ENCODE measurements at places on chromosomes 11 and 22.

DNA sequence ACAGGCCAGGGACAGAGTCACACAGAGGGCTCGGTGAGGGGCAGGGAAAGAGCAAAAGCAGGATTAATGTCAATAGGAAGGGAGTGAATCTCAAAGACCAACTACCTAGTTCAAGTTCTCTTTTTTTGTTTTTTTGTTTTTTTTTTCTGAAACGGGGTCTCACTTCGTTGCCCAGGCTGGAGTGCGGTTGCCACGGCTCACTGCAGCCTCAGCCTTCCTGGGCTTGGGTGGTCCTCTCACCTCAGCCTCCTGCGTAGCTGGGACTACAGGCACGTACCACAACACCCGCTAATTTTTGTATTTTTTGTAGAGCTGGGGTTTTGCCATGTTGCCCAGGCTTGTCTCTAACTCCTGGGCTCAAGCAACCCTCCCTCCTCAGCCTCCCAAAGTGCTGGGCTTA lies 9.7 kb upstream of the BCL9L start:
- no peak for DNase-seq

- no peak for DNase-seq
Observed at GRCh38 chr11:23856654-23857053, 640.2 kb upstream of the LUZP2 start.

DNA sequence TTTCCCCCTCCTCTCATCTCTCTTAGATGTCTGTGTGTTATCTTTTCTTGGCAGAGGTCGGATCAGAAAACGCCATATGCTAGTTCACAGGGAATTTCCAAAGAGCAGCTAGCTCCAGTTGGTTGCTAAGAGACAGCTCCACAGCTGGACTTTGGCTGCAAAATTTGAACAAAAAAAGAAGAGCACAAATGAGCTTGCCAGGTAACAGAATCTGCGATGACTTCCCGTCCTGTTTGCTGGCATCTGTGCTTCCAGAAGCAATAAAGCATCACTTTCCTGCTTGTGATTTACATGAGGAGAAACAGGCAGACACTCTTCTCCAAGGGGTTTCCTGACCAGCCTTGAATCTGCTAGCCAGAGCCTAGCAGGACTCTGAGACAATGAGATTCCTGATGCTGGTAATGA lies 596.0 kb upstream of the B3GAT1 start:
- DNase-seq: no peak

DNA sequence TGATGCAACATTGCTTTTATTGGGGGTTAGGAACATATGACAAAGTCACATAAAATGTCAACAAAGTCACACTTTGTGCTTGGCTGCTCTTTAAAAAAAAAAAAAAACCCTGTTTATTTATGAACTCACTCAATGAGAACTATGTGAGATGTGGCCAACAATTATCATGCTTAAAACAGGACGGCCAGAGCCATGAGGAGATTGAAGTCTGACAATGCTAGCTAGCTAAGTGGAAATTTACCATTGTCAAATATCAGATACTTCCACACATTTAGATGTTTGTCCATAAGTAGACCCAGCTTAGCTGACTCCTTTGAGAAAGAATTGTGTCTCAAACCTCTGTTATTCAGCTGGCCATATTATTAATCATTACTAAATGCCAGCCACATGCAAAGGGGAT lies 26.9 kb downstream of the BLID start:
- DNase-seq: no peak

GRCh38 chr11:118265954-118266353 lies 1.9 kb upstream of the MPZL2 start:
- DNase-seq: no peak

- DNase-seq: no peak
Observed at GRCh38 chr11:126870021-126870420, 130.5 kb downstream of the KIRREL3 start.

DNA sequence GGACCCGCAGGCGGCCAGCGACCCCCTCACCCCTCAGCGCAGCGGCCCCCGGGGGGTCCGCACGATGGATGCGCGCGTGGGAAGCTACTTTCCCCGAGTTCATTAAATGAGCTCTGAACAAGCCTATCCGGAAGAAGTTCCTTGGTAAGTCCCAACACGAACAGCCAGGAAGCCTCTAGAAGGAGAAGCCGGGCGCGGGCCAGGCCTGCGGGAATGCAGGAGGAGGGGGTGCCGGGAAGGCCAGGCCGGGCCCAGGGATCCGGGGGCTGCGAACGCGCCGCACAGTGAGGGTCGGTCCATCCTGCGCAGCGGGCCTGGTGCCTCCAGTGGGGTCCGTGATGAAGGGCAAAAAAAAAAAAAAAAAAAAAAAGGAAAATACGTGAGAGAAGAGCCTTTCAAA lies 36.9 kb downstream of the TOLLIP start:
- DNase-seq: no peak

GRCh38 chr22:22348127-22348814 lies 103.7 kb downstream of the VPREB1 start:
- no peak for DNase-seq

GRCh38 chr11:35487532-35488078 lies 37.8 kb downstream of the PAMR1 start:
- DNase-seq: no peak

GRCh38 chr11:113202431-113202830 lies 112.0 kb upstream of the TTC12 start:
- DNase-seq: no peak

DNA sequence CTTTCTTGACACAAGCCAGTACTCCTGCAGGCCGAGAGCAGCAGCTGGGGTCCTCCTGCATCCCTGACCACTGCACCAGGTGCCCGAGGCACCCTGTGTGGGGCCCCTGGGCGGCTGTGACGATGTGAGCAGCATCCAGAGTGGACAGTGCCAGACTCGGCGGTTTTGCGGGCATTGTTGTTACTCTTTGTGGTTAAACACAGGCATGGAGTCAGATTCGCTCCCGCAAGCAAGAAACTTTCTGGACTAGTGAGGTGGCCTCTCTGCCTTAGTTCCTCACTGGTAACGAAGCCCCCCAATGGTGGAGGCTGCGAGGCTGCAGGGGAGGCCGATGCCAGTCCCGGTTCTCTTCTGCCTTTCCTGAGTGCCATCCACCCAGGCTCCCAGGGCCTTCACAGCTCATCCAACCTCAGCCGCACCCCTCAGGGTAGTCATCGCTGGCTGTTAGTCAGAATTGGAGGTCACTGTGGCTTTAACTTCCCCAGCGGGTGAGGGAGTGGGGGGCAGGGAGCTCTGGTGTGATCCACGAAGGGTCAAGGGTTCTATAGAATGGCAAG lies 3.7 kb upstream of the CLDN5 start:
- DNase-seq: no peak

- DNase-seq: no peak
Observed at GRCh38 chr11:22583963-22584492, 41.6 kb downstream of the FANCF start.

DNA sequence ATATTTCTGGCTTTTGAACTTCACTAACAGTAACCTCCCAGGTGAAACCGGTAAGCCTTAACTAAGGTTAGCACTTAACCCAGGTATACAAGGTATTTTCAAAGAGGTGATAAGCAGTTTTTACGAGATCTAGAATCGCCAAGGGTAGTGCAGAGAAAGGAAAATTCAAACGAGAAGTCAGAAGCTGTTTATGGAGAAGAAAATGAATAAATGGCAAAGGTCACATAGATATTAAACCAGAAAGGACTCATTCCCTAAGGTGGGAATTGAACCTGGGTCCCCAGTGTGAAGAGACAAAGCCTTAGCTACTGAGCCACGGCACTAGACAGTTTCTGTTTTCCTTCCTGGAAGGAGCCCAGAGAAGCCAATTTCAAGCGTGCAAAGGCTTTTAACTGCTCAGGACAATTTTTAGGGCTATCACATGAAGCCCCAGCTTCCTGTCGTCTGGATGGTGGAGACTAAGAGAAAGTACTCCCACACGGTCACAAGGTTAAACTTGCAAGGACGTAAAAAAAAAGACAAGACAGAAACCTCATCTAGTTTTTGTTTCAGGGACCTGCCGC lies 5.7 kb upstream of the C1QTNF6 start:
- DNase-seq: no peak

- peak; percentile 42 for DNase-seq
Observed at GRCh38 chr22:27134315-27134701, 476.9 kb downstream of the MIAT start.

- no peak for DNase-seq
Observed at GRCh38 chr11:16911186-16911585, 103.0 kb downstream of the PLEKHA7 start.

GRCh38 chr22:37044634-37045625 lies 6.6 kb upstream of the KCTD17 start:
- DNase-seq: no peak

GRCh38 chr11:79678780-79679452 lies 238.1 kb upstream of the TENM4 start:
- DNase-seq: no peak

DNA sequence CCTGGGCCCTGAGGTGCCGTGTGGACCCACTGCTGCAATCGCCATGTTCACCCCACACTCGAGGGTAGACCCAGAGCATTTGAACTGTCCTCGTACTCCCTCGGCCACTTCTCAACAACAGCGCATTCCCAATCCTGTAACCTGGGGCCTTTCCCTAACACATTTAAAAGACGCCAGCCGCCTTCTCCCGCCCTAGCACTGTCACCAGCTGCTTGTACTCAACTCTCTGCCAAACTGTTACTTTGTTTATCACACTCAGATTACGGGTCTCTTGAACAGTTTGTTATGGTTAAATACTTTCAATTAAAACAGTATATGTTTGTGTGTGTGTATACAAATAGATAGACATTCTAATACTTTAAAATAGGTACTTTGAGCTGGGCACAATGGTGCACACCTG lies 20.7 kb downstream of the CDKN1C start:
- DNase-seq: no peak

DNA sequence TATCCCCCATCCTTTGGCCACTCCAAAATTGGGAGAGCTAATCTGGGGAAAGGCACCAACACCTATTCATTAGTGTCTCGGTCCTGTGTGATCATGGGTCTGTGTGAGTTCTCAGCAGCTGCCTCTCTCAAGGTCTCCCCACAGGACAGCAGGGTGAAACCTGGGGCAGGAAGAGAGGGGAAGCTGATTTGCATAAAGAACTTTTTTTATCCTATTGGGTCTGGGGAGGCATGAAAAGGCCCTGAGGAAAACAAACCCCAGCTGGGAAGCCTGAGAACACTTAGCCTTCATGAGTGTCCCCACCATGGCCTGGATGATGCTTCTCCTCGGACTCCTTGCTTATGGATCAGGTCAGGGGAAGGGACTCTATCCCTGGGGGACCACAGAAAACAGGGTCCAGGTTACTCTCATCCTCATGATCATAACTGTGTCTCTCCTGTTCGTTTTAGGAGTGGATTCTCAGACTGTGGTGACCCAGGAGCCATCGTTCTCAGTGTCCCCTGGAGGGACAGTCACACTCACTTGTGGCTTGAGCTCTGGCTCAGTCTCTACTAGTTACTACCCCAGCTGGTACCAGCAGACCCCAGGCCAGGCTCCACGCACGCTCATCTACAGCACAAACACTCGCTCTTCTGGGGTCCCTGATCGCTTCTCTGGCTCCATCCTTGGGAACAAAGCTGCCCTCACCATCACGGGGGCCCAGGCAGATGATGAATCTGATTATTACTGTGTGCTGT lies 116.0 kb upstream of the TOP3B start:
- DNase-seq: no peak

GRCh38 chr11:11077898-11078297 lies 220.0 kb upstream of the ZBED5 start:
- DNase-seq: no peak

GRCh38 chr22:27654546-27655445 lies 146.8 kb downstream of the MN1 start:
- no peak for DNase-seq

GRCh38 chr11:118102721-118103261 lies 16.0 kb upstream of the SMIM35 start:
- no peak for DNase-seq

GRCh38 chr11:123880912-123881311 lies 4.6 kb downstream of the TMEM225 start:
- no peak for DNase-seq
